Stimulated activated CD4-positive, alpha-beta T cell treated with anti-CD3 and anti-CD28 coated beads, Interleukin-4, amount 100 ng/mL, for 4 hours (primary cell): ENCODE measurements at places on chromosomes 12 and 14.
A peak's percentile ranks its signal among the peaks of the same experiment; 100 is the strongest.

DNA sequence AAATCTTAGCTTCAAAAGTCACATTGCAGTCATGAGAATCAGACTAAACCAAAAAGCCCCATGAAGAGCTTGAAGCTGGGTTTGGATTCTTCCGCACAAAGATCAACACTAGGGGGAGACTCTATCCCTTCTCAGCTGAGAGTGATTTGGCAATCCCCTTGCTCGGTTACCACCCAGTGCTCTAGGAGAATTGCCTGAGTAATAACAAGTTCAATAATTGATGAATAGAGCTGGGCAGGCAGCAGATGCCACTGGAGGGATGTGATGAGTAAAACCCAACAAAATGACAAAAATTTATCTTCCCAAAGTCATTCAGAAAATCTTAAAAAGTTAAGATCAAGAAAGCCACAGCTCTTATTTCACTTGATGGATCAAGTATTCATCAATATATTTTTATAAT lies 185.6 kb upstream of the ARID2 start:
- DNase-seq = peak; percentile 41

DNA sequence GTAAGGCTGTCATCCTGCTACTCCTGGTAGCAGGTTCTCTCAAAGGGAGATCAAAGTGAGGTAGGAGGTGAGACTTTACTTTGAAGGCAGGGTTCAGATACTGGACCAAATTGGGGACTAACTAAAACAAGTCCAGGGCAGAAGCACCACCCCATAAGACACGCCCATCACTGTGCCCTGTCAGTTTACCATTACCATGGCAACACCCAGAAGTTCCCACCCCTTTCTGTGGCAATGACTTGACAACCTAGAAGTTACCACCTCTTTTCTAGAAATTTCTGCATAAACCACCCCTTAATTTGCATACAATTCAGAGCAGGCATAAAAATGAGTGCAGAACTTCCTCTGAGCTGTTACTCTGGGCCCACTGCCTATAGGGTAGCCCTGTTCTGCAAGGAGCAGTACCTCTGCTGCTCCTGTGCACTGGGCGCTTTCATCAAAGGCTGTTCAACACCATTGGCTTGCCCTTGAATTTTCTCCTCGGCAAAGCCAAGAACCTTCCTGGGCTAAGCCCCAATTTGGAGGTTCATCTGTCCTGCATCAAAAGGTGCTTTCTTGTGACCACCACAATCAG lies 64.8 kb upstream of the MAX start:
- no peak for DNase-seq

- no peak for DNase-seq
Observed at GRCh38 chr14:71150737-71151136, 243.5 kb downstream of the PCNX1 start.

GRCh38 chr14:88227693-88228092 lies 95.4 kb downstream of the KCNK10 start:
- no peak for DNase-seq

GRCh38 chr12:105674871-105675699 lies 344.6 kb downstream of the C12orf75 start:
- no peak for DNase-seq

DNA sequence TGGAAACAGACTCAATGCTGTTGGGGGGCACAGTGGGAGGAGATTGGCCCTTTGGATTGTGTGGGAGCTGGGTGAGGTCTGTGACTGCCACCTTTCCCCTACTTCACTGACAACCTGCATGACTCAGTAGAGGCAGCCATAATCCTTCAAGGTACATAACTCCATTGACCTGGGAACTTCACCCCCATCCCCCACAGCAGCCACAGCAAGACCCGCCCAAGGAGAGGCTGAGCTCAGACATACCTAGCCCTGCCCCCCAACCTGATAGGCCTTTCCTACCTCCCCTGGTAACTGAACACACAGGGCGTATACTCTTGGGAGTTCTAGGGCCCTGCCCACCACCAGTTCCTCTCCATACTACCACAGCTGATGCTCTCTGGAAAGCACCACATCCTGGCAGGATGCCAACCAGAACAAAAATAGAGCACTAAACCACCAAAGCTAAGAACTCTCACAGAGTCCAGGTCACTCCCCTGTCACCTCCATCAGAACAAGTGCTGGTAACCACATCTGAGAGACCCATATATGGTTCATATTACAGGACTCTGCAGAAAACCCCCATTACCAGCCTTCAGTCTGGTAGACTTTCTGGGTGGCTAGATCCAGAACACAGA lies 703.9 kb downstream of the FSCB start:
- DNase-seq = no peak

- no peak for DNase-seq
Observed at GRCh38 chr12:109356577-109356976, 8.9 kb downstream of the MYO1H start.

DNA sequence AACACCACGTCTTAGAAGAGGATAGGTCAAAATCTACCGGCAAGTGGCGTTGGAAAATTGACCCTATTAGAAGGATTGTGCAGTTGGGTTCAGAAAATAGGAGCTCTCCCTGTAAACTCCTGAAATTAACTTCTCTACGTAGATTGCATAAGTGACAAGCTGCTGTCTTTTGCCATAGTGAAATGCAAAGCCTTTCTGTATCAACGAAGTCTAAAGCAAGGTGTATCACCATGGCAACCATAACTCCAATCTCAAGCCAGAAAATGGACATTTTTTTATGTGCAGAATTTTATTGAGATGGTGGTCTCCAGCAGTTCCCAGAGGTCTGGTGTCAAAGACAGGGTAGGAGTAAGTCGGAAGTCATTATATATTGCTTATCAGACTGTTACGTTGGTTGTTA lies 367.7 kb upstream of the NOVA1 start:
- DNase-seq = no peak

- no peak for DNase-seq
Observed at GRCh38 chr12:98211909-98212695, 303.3 kb upstream of the TMPO start.

GRCh38 chr12:59403259-59403932 lies 192.4 kb upstream of the SLC16A7 start:
- peak; percentile 10 for DNase-seq

DNA sequence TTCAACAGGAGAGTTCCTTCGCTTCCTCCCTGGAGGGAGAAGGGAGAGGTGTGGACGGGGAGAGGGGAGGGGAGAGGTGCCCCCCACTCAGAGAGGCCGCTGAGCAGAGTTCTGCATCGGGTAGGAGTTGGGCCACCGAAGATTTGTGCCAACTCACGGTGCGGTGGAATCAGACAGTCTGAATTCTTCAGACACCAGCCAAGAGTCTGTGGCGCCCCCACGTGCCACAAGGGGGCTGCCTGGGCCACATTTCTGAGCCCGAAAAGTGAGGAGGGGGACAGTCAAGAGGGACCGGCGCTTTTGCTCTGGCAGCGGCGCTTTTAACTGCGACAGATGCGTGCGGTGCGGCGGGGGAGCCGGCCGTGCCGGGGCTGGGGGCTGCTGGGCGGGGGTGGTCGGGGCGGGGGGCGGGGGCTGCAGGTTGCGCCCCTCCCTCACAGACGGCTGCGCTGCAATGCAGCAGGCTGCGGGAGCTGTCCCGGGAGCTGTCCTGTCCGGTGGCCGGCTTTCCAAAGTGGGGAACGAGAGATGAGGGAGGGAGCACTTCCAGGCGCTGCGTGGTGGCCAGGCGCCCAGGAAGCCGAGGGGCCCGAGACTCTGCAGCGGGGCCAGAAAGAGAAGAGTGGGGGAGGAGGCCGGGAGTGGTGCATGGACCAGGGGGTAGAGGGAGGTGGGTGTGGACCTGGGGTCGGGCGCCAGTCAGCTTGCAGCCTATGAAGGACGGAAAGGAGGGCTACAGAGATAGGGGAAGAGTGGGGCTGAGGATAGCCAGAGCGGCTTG lies 975 bp upstream of the RTL1 start:
- no peak for DNase-seq

DNA sequence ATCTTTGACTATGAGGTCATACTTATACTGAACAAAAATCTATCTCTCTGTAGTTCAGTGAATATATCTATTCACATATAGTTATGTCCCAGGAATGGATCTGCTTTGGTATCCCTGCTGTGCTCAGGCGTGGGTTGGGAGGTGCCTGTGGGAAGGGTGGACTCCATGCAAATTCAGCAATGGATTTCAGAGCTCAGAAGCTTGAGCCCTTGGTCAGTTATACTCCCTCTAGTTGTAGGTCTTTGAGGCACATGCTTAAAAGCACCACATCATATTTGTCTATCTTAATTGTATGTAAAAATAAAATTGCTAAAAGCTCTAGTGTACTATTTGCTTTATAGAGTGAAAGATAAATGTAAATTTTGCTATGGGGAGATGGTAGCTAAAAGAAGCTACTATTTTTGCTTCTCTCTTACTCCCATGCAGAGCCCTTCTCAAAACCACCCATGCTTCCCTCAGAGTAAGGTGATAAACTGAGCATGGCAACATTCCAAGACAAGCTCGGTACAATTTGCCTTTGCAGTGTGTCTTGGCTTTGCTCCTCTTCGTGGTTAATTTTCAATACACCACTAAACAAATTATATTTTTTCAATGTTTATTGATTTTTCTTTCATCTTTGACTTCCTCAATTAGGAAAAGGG lies 54.9 kb downstream of the SLC16A7 start:
- no peak for DNase-seq

- DNase-seq = no peak
Observed at GRCh38 chr14:52025310-52025709, 36.0 kb downstream of the RTRAF start.

DNA sequence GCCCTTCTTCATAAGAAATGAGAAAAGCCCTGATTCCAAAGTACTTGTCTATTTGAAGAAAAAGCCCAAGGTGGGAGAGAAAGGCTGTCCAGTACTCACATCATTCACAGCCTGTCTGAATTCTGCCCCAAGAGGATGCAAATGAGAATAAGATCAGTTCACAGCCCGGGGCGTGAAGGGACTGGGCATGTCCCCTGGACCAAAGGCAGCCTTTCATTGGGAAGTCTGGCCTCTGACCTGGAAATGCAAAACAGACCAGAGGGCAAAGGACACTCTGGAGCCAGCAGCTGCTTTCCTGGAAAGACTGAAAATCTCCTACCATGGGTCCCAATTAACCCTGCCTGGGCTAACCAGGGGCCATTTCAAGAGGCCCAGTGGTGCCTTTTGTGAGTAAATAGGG lies 191.2 kb upstream of the PELI2 start:
- no peak for DNase-seq

- no peak for DNase-seq
Observed at GRCh38 chr12:92927436-92928281, 1.4 kb downstream of the EEA1 start.

- no peak for DNase-seq
Observed at GRCh38 chr12:31485571-31485970, 105.4 kb downstream of the DENND5B start.
